ENCODE measurements at places on chromosomes 1 and 21.

- no peak for DNase-seq
Observed at GRCh38 chr1:198734323-198735008, 95.6 kb downstream of the PTPRC start.

GRCh38 chr1:246166841-246167240 is 340.2 kb downstream of the SMYD3 start:
- no peak for DNase-seq

GRCh38 chr1:36829066-36829465 is 205.2 kb downstream of the GRIK3 start:
- peak; percentile 98 for DNase-seq

DNA sequence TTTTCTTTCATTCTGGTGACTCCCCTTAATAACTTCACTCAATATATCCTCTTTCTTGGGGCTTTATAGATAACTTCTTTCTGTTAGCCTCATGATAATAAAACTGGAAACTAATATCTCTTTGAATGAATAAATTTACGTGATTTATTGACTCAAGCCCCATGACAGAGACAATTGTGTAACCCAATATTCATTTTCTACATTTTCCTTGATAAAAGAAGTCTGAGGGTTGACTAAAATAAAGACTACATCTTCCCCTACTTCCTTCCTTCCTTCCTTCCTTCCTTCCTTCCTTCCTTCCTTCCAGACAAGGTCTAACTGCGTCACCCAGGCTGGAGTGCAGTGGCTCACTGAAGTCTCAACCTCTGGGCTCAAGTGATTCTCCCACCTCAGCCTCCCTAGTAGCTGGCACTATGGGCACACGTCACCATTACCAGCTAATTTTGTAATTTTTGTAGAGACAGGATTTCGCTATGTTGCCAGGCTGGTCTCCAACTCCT is 85.1 kb downstream of the CYYR1 start:
- DNase-seq, result no peak

DNA sequence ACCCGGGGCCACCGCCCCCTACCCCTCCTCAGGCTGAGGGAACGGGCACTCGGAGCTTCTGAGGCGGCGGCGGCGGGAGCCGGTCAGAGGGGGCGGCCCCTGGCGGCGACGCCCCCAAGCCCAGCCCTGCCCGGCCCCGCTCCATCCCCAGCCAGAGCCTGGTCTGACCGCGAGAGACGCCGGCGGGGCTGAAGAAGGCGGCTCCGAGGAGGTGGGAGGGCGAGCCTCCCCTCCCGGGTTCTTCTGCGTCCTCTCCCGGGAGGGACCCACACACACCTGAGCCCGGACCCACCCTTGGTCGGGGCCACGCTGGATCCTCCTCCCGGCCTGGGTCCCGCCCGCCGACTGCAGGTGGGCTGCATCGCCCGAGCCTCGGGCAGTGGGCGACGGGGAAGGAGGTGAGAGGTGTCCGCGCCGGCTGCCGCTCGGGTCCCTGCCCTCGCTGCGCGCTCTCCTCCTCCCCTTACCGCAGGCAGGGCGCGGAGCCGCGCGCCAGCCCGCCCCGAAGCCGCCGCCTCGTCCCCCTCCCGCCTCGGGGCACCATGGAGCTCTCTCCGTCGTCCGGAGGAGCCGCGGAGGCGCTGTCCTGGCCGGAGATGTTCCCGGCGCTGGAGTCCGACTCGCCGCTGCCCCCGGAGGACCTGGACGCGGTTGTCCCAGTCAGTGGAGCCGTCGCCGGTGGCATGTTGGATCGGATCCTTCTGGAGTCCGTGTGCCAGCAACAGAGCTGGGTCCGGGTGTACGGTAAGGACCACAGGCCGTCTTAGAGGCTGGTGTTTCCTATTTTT is at the start of gene RASAL2:
Gene RASAL2 (plus strand): TSS at position 154 of the 788 bp plus-strand sequence. CDS start 389 bp downstream, at position 543.
- DNase-seq, result peak; percentile 36

- DNase-seq, result no peak
Observed at GRCh38 chr1:220950576-220950975, 71.3 kb downstream of the HLX start.

- no peak for DNase-seq
Observed at GRCh38 chr1:206563367-206564207, 48.7 kb downstream of the EIF2D start.

DNA sequence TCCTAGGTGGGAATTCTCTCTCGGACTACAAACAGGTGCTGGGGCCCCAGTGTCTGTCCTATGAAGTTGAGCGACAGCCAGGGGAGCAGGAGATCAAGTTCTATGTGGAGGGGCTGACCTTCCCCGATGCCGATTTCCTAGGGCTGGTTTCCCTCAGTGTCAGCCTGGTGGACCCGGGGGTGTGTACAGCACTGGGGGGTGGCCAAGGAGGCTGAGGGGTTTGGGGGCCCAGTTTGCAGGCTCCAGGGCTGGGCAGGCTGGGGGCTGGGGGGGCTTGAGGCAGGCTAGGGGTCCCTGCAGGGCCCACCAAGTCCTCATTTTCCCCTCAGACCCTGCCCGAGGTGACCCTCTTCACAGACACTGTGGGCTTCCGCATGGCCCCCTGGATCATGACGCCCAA is 20.3 kb upstream of the PADI3 start:
- DNase-seq, result no peak

DNA sequence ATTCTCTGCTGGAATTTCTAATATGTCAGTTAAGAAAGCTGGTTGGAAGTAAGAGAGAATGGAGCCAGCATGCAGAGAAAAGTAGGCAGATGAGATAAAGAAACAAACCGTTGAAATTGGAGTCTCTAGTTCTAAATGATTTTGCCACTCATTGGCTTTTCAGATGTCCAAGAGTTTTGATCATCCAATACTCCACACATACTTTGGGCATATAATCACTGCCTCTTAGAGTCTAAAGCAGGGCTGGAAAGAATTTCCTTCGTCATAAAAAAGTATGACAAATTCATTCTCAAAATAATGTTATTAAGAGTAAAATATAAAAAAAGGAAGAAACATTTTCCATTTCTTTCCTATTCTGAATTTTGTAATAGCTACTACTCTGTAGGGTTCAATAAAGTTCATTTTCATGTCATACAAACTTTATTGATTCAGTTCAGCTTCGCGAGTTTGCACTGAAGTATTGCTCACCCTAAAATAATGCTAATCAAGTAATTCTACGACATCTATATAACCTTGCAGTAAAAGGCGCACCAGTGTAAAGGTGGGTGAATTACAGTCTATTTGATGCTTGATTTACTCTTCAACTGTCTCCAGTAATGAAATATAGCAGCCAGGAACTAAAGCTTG is 1556.6 kb downstream of the NCAM2 start:
- no peak for DNase-seq

DNA sequence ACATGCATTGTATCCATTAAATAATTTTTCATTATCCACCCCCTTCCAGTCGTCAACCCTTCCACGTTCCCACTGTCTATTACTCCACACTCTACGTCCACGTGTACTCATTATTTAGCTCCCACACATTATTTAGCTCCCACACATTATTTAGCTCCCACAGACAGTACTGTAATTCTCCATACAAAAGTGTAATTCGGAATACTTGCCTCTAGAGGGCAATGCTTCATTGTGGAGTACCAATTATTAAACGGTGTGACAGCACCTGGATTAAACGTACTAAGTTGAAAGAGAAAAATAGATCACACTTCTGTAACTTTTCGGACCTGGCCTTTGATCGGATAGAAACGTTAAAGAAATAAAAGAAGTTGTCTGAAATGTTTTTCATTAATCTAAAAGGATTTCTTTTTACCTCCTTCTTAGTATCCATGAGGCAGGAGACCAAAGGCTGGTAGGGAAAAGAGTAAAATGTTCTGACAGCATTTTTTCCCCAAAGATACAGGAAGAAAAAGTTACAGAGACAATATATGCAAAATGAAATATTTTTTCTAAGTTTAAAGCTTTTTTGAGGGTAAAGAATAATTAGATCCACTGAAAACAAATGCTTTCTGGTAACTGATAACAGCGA is 99.2 kb downstream of the LHX8 start:
- no peak for DNase-seq

GRCh38 chr1:106700211-106700610 is 356.3 kb upstream of the PRMT6 start:
- DNase-seq, result peak; percentile 16

- DNase-seq, result no peak
Observed at GRCh38 chr1:114485286-114485685, 25.7 kb downstream of the TRIM33 start.

- DNase-seq, result no peak
Observed at GRCh38 chr1:163459539-163459938, 137.8 kb downstream of the NUF2 start.

DNA sequence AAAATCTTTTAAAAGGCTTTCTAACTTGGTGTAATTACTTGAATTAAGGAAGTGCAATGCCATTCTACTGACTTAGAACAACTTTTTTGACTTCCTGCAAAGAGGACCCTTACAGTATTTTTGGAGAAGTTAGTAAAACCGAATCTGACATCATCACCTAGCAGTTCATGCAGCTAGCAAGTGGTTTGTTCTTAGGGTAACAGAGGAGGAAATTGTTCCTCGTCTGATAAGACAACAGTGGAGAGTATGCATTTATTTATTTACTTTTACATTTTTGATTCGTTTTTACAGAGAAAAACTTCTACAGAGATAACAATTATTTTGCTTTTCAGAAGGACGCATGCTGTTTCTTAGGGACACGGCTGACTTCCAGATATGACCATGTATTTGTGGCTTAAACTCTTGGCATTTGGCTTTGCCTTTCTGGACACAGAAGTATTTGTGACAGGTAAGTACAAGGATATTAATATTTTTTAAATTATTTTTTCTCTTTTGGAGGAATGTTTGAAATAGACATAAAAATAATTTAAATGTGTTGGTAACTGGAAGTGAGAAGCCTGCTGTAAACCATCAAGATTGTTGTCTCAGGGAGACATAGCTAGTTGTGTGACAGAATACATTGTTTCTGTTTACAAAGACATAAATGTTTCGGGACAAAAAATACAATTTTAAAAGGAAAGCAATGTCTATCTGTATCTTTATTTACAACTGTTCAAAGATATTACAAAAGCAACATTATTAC is at the start of gene PTPRC:
Gene PTPRC (plus strand): TSS at position 147 of the 742 bp plus-strand sequence. CDS start 229 bp downstream, at position 376.
- DNase-seq, result no peak

DNA sequence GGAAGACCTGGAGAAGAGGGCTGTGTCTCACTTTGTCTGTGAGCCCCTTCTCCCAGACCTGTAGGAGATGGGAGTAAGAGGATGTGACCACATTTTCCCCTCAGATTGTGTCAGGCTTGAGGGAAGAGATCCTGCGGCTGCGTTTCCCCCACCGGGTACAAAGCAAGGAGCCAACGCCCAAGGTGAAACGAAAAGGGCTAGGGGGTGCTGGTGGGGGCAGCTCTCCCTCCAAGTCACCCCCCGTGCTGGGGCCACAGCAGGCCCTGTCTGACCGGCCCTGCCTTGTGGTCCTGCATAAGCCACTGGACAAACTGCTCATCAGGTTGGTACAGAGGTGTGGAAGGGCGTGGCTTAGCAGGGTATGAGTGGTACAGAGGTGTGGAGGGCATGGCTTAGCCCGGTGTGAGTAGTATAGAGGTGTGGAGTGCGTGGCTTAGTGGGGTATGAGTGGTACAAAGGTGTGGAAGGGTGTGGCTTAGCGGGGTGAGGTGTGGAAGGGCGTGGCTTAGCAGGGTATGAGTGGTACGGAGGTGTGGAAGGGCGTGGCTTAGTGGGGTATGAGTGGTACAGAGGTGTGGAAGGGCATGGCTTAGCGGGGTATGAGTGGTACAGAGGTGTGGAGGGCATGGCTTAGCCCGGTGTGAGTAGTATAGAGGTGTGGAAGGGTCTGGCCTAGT is 30.6 kb downstream of the HYI start:
- no peak for DNase-seq

GRCh38 chr21:24976238-24976637 is 631.0 kb downstream of the MRPL39 start:
- DNase-seq, result no peak

DNA sequence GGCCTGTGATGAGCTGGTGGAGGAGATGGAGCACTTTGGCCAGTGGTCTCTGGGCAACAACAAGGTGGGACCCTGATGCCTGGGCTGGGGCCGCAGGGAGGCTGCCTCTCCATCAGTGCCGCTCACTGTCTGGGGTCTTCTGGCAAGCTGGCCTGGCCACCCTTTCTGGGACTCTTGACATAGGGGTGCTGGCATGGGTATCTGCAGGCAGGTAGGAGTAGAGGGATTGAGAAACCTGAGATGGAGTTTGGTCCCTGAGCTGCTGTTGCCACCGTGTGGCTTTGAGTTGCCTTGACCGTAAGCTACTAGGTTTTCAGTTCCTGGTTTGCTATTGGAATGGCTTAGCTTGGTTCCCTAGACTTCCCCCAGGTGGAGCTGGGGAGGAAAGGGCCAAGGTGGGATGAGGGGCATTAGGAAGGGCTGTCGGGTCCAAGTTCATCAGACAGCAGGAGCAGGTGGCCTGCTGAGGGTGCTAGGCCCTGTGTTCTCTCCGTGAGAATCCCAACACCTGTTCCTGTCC is 13.2 kb upstream of the MFN2 start:
- no peak for DNase-seq

GRCh38 chr1:93878501-93878888 is 511 bp downstream of the DNTTIP2 start:
- no peak for DNase-seq

GRCh38 chr1:246931549-246932365 is at the start of gene AHCTF1:
AHCTF1 (minus strand) TSS chr1:246931948; CDS start chr1:246918370, 13,578 bp downstream.
- peak; percentile 98 for DNase-seq

DNA sequence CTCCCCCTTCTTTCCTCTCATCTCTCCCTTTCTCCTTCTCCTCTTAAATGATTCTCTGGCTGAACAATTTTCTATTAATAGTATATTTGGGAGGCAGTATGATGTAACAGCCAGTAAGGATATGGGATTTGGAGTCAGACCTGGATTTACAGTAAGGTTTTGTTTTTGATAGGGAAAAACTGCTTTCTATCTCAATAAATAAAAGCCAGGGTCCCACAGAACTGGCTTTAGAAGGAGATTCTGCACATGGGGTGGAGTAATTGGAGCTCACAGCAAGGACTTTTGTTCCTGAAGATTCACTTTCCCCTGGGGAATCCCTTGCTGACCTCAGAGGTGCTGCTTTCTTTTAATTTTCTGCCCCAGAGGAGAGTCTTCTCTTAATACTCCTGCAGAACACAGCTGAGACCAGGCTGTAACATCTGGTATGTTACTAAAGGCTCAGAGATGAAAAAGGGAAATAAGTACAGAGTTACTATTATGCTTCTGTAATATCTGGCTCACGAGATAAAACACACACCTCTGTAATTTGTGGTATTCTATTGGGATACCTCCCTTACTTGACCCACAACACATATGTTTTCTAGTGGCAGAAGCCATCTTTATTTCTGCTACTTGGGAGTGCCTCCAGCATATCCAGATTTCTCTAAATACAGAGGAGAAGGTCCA is 13.4 kb downstream of the EPB41 start:
- no peak for DNase-seq

GRCh38 chr1:197733324-197733723 is 42.0 kb downstream of the DENND1B start:
- DNase-seq, result no peak

DNA sequence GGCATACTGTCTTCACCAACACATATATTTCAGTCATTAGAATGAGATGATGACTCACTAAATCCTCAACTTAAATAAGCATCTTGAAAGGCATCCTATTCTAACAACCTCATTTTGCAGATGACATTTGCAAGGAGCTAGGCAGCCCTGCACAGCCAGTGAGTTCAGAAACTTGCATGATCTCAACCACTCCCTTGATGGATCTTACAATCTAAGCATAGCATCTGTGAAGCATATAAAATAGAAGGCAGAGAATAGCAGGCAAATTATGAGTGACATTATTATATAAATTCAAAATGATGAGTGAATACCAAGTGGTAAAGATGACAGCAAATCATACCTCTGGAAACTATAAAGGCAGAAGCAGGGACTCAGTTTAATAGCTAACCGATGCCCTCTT is 31.6 kb downstream of the KRTAP20-3 start:
- DNase-seq, result no peak

Measured in NCI-H446 treated with DMSO at 0.1 percent for 48 hours (cell line).